ENCODE measurements at places on chromosomes 3 and 15.

GRCh38 chr15:66598095-66598815 lies 32.5 kb upstream of the LCTL start:
- DNase-seq = no peak

DNA sequence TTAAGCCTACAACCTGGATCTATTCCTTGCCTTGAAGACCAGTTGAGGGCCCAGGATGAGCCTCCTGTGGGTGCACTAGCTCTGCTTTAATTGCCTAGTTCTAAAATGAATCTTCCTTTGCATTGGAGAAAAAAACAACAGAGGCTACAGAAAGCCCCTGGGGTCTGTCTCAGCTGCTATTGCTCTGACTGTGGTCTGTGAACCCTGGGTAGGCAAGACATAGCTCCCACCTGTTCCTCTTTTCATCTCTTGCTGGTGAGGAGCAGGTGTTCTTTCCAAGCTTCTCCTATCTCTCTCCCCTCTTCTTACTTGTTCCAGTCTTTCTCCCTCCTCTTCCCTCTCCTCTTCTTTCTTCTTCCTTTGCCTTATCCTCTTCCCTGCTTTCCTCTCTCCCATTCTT lies 28.8 kb downstream of the RBP2 start:
- no peak for DNase-seq

- DNase-seq = no peak
Observed at GRCh38 chr3:101185341-101185740, 135.0 kb downstream of the IMPG2 start.

DNA sequence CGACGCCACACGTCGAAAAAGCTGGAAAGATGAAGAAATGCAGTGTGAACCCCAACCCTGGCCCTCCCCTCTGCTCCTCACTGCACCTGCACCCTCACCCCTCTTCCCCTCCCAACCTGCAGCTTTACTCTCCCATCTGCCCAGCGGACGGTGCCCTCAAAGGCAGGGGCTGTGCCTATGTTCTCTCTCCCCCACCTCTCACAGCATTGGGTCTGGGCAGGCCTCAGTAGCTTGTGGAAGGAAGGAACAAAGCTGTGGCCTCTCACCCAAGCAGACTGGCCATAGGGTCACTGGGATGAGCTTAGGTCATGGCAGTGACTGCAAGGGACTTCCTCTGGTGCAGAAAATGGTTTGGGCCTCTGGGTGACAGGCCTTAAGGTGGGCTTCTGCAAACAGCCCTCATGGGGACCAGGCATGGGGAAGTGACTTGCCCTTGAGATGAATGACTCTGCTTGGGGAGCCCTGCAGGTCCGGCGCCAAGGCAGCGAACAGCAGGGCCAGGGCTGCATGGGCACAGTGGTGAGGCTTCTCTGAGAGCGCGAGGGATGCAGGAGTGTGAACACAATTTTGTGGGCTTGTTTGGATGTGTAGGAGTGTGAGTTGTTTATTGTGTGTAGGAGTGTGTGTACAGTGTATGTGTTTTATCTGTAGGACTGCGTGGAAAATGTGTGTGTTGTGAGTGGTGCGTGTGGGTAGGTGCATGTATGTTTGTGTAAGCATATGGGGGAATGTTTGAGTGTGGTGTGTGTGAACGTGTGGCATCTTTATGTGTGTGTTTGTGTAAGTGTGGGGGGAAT lies 29.2 kb downstream of the SRPRB start:
- no peak for DNase-seq

- no peak for DNase-seq
Observed at GRCh38 chr3:107308716-107309115, 68.5 kb upstream of the CCDC54 start.

DNA sequence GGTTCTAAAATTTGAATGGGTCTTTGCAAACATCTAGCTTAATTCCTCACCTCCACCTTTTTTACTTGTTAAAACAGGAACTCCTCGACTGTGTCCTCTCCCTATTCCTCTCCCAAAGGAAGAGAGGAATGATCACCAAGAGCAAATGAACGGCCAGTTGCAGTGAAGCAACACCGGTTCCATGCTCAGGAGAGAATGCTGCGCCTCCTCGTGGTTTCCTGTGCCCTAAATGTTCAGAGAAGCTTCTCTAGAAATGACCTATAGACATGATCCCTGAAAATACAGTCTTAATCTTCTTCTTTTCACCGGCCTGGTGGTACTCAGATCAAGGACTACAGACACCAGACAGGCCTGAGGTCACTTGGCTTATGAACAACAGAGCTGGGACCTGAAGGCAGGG lies 65.1 kb upstream of the GUCA1C start:
- no peak for DNase-seq

GRCh38 chr3:194768586-194768985 lies 82.9 kb downstream of the FAM43A start:
- no peak for DNase-seq
